ENCODE measurements at places on chromosomes 11 and 22.

DNA sequence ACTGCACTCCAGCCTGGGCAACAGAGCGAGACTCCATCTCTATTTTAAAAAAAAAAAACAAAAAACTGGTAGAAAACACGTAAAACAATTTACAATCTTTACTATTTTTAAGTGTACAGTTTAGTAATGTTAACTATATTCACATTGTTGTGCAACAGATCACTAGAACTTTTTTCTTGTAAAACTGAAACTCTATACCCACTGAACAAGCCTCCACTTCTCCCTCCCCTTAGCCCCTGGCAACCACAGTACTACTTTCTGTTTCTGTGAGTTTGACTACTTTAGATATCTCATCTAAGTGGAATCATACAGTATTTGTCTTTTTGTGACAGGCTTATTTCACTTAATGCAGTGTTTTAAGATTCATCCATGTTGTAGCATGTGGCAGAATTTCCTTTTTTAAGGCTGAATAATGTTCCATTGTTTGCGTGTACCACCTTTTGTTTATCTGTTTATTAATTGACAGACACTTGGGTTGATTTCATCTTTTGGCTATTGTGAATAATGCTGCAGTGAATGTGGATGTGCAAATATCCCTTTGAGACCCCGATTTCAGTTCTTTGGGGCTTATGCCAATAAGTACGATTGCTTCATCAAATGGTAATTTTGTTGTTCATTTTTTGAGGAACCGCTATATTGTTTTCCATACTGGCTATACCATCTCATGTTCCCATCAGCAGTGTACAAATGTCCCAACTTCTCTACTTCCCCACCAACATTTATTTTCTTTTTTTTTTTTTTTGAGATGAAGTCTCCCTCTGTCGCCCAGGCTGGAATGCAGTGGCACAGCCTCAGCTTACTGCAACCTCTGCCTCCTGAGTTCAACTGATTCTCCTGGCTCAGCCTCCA, 11.0 kb downstream of the DDB2 start:
- DNase-seq: no peak

DNA sequence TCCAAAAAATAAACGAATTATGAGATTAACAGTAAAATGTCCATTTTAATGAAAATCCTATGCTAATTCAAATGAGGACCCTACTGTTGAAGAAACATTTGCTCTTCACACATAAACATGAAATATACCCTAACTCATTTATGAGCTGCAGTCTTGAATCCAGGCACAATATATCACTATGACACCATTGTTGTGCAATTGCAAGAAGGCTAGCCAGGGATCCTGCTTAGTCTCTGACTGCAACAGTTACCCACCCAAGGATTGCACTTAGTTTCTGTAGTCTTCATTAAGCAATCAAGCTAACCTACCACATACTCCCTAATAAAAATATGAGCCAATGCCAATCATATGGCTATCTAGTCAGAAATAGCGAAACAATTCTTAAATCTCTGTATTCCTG, 981.0 kb upstream of the FAT3 start:
- no peak for DNase-seq

- DNase-seq: no peak
These were observed 229.5 kb downstream of the AASDHPPT start for GRCh38 chr11:106306942-106307341.

DNA sequence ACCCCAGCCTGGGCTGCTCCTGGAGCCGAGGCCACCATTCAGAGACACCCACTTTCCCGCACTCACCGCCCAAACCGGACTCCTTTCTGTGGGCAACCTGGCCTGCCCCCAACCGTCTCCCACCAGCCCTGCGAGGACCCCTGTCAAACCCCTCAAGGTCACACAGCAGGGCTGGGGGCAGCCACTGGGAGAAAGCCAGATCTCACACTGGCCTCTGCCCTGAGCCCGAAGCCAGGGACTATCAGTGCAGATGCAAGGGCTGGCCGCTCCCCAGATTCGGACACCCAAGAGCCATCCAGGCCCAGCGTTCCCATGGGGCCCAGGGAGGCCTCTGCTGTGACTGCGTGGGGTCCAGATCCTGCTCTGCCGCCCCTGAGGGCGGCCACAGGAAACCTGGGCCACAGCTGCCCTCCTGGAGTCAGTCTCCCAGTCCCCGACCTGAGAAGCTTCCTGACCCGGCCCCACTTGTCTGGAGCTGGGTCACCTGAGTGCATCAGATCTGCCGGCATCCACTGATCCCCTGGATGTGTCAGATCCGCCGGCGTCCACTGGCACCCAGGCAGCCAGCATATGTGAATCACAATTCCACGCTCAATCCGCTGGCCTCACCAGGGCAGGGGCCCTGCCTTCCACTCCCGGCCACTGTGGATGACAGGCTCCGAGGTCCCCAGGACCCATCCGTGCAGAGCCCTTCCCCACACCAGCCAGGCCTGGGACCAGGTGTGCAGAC, 139.7 kb downstream of the BRD1 start:
- DNase-seq: no peak

- no peak for DNase-seq
These were observed 11.8 kb downstream of the PIM3 start for GRCh38 chr22:49972163-49973017.

DNA sequence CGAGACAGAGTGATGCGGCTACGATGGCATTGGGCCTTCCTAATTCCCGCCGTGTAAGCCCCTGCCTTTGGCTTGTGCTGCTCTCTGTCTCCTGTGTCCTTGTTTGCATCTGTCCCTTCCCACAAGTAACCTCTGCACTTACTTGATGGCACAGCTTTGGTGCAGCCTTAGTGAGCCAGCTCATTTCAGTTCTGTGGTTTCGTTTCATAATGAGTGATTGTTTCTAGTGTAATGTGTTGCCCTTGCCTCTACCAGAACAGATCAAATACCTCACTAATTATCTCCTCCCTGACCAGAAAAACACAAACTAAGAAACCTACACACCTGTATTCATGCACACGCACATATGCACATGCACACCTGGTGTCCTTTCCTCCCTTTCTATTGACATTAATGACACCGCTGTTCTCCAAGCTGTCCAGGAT, 58.8 kb downstream of the GRK3 start:
- no peak for DNase-seq

DNA sequence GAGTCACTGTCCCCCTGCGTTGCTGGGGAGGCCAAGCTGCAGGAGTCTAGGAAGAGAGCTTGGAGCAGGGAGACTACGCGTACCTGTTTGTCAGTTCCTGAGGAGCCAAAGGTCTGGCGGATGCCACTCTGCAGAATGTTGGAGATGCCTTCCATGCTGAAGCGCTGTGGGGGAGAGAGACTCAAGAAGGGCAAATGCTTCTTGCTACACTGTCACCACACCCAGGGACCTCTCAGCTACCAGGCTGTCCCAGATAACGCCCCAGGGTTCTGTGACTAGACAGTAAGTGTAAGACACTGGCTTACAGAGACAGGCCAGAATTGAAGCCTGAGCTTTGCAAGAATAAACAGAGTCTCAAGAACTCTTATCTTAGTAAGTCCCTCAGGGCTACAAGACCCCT, 42.0 kb downstream of the FEZ1 start:
- DNase-seq: no peak

DNA sequence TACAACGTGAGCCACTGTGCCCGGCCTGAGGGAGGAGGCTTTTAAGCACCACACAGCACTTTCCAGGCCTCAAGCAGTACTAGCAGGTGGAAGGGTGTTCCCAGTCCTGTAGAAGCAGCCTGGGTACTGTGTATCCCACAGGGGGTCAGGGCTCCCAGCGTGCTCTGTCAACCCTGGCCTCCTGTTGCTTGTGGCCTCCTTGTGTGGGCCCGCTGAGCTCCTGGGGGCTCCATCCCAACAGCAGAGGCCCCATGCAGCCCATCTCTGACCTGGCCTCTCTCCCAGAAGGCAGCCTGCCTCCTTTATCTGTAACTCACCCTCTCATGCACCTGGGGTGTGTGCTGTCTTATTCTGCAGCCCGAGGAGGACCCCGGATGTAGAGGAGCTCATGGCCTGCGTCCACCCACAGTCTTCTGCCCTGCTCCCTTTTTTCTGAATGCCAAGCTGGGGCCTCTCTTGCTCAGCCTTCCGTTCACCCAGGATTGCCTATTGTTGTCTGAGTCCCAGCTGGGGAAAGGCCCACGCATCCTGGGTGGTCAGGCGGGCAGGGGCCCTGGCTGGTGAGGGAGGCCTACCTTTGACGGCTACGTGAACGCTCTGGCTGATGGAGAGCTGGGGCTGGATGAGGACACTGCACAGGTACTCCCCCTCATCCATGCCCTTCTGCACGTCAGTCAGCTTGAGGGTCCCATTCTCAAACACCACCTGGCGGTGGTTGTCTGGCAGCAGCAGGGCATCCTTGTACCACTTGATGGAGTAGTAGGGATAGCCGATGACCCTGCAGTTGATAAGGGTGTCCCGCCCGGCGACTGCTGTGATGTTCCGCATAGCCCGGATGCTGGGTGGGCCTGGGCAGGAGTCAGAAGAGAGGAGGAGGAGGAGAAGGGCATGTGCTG, 188.5 kb downstream of the CEP164 start:
- DNase-seq: no peak

- DNase-seq: no peak
These were observed 77.9 kb downstream of the PGR start for GRCh38 chr11:101051677-101052076.

- DNase-seq: no peak
These were observed 53.1 kb downstream of the MCM5 start for GRCh38 chr22:35452810-35453743.

GRCh38 chr22:17086296-17086695, 1.5 kb downstream of the IL17RA start:
- no peak for DNase-seq

- no peak for DNase-seq
These were observed 31.1 kb upstream of the ARHGAP32 start for GRCh38 chr11:129223260-129223659.

GRCh38 chr22:26170112-26170492, 840 bp downstream of the SEZ6L start:
- no peak for DNase-seq

GRCh38 chr11:34536056-34536455, 22.5 kb upstream of the ELF5 start:
- DNase-seq: no peak

- no peak for DNase-seq
These were observed 4.4 kb downstream of the CACNA1I start for GRCh38 chr22:39574779-39575551.

GRCh38 chr11:78560153-78560552, 14.5 kb downstream of the NARS2 start:
- DNase-seq: no peak

DNA sequence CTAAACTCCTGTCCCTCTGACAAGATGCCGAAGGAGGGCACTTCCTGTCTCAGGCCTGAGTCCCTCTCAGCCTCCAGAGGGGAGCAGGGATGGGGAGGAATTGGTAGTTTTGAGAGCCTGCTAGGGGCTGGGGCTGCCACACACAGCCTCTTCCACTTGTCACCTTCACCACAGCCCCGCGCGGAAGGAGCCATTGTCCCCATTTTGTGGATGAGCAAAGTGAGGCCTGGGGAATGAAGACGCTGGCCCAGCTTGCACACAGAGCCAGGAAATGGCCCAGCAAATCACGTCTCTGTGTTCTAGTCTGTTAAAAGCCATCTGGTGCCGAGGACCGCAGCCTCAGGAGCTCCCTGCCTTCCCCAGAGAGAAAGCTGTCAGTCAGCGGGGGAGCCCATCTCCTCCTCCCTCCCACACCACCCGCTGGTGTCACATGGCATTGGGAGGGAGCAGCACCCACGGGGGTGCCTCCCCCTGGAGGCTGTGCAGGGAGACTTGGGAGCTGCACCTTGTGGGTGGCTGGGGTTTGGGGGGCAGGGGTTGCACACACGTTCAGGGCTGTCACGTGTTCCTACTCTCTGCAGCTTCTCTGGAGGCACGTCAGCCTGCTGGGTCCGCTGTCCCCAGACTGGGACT, 34.6 kb downstream of the RASD2 start:
- DNase-seq: no peak

DNA sequence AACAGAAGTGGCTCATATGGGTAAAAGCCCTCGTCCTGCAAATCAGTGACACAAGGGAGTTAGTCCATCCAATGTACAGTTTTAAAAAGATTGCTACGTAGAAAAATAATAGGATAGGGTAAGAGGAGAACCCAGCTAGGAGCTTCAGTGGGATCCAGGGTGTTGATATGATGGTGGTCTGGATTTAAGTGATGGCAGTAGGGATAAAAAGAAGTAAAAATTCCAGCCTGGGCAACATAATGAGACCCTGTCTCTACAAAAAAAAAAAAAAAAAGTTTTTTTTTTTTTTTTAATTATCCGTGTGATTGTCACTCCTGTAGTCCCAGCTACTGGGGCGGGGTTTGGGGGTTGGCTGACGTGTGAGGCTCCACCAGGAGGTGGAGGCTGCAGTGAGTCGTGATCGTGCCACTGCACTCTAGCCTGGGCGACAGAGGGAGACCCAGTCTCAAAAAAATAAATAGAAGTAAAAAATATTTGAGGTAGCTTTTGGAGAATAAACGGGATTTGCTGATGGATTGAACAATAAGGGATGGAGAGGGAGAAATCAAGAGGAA, 7.0 kb upstream of the L3MBTL2 start:
- no peak for DNase-seq

DNA sequence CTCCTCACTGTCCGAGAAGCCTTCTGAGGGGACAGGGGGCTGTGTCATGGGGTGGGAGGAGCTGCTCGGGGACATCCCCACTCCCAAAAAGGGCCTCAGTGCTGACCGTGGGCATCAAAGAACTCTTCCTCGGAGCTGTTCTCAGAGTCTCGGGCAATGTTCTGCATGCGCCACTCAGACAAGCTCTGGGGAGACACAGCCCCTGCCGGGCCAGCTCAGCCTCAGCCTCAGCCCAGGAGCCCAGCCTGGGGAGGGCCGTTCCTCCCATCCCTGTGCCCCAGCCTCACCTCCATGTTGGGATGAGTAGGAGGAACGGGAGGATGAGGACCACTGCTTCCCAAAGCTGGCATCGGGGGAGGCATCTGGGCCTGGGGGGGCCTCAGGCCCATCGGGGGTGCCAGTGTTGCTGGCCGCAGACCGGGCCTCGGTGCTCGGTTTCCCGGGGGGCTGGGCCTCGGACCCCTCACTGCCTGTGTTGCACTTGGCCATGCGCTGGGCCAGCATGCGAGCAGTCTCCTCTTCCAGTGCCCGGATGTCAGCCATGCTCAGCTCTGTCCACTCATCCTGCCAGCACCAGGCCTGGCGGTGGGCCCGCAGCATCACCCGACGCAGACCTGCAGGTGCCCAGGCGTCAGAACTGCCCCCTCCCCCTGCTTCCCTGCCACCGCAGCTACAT, 5.2 kb downstream of the PITPNM1 start:
- no peak for DNase-seq

- DNase-seq: no peak
These were observed 11.1 kb downstream of the TTC38 start for GRCh38 chr22:46278656-46279645.

All from stimulated activated CD4-positive, alpha-beta T cell treated with anti-CD3 and anti-CD28 coated beads, Interleukin-15, amount 100 ng/mL, for 1 hour (primary cell).